ENCODE measurements at places on chromosomes 7 and 10. TPM values are rescaled to one million over a fixed set of nuclear protein-coding genes. Genes with fewer than 3 reads are reported as not detected.
A peak's percentile ranks its signal among the peaks of the same experiment; 100 is the strongest.

DNA sequence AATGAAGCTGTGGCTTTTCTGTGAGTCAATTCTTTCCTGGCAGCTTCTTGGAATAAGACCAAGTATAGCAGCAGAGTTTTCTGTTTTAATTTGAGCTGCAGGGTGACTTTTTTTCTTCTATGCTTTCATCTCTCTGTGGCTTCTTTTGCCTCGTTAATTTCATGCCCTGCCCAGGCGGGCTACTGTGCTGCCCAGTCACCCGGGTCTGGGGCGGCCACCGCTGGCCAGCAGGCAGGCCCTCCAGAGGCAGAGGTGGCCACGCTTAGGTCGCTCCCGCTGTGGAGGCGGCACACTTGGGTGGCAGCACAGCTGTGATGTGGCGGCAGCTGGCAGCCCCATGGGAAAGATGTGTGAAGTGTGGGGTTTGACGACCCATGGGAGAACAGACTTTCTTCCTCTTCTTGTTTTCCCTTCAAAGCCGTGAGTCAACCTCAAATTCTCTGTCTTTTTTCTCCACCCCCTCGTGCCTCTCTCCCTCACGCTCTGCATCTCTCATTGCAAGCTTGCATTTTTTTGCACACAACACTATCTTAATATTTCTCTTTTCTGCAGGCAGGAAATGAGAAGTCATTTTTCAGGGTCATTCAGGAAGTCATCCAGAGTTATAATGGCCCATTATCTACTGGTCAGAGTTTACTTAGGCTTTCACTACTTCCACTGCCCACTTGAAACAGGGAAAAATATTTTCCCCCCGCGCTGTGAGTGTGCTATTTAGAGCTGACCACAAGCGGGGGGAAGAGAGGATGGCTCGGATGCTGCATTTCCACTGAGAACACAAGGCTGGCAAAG, 67.8 kb downstream of the EGFR start:
- peak overlapping the region; percentile 73 for H3K27ac ChIP-seq
- no peaks in the 10 kb centered on the region for H3K36me3 ChIP-seq
- H3K4me3 ChIP-seq: peak overlapping the region; percentile 53
- no peaks in the 10 kb centered on the region for H3K27me3 ChIP-seq
- no peak for DNase-seq
- H3K4me1 ChIP-seq: peaks cover 32% of the 10 kb centered on the region

DNA sequence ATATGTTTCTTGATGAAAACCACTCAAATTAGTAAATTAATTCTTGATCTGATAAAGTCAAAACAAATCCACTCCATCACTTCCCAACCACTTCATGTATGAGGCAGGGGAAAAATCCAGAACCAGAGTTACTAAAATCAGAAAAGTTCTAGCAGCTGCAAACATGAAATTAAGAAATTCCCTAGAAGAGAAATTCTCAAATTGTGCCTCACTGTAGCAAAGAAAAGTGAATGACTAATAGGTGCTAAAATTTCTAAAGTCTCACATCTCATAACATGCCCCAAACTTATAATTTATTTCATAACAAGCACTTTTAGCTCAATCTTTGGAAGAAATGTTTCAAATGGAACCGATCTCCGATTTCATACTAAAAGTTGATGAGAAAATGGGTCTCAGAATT, 345.0 kb upstream of the AOAH start:
- DNase-seq: no peak
- H3K36me3 ChIP-seq: no peaks in the 10 kb centered on the region
- H3K4me3 ChIP-seq: no peak overlapping the region
- no peaks in the 10 kb centered on the region for H3K4me1 ChIP-seq
- no peaks in the 10 kb centered on the region for H3K27me3 ChIP-seq
- H3K27ac ChIP-seq: no peak overlapping the region

LRRN3 gene
- total RNA-seq: 1.7 TPM

CDC14C gene
- total RNA-seq: not detected

- DNase-seq: no peak
- H3K27me3 ChIP-seq: no peaks in the 10 kb centered on the region
- no peaks in the 10 kb centered on the region for H3K4me1 ChIP-seq
- no peak overlapping the region for H3K4me3 ChIP-seq
These were observed 502.1 kb downstream of the RPS24 start for GRCh38 chr10:78535716-78536218.

GRCh38 chr7:129713544-129713943, 102.0 kb downstream of the NRF1 start:
- peaks cover 82% of the 10 kb centered on the region for H3K36me3 ChIP-seq
- H3K4me1 ChIP-seq: no peaks in the 10 kb centered on the region
- no peak overlapping the region for H3K4me3 ChIP-seq

DNA sequence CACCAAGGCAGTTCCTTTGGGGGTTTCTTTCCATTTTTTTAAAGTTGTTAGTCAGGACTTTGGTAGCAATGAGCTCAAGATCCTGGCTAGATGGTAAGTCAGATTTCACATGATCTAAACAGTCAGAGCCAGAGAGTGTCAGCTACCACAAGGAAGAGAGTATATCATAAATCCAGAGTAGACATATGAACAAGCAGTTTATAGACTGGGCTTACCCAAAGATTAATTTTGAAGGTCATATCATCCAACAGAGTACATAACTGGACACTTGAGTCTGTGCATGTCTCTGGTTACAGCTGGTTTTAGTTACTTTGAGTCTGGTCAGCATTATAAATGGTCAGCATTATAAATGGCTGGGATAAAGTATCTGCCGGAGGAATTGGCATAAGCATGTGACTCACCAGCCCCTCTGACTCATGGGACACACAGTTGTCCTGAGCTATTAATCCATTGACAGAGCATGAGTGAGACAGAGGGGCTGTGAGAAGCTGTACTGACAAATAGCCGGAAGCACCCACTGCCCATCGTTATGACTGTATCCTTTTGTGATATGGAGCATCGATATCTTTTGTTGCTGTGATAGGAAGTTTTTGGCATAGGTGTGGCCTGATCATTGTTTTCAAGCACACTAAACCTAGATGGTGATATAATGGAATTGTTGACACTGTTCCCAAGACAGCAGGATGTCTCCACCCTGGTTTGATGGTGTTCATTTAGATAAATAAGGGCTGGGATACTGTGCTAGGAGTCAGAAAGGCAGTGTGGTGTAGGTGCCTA, 19.3 kb downstream of the PPP1R3C start:
- H3K27me3 ChIP-seq: no peaks in the 10 kb centered on the region
- peak; percentile 82 for DNase-seq
- no peaks in the 10 kb centered on the region for H3K36me3 ChIP-seq
- no peak overlapping the region for H3K4me3 ChIP-seq

DNA sequence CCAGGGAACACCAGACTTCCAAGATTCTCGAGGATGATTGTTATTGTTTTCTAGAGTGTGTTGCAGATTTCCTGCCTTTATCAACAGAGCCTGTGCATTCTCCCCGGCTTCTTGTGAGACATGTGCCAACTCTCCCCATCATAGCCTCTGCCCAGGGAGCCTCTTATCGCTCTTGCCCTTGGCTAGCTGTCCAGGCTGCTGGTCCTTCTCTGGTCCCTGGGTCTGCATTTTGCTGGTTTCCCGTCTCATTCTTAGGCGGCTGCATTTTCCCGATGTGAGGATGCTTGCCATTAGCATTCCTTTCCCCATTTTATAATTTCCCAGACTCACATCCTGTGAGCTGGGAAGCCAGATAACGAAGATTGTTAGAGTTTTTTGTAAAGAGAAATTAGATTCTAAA, 15.2 kb downstream of the SLC13A4 start:
- DNase-seq: no peak
- H3K27me3 ChIP-seq: no peaks in the 10 kb centered on the region
- no peak overlapping the region for H3K27ac ChIP-seq
- H3K36me3 ChIP-seq: no peaks in the 10 kb centered on the region

GRCh38 chr10:23412223-23412622, 26.7 kb upstream of the OTUD1 start:
- H3K36me3 ChIP-seq: no peaks in the 10 kb centered on the region
- H3K4me1 ChIP-seq: no peaks in the 10 kb centered on the region
- H3K4me3 ChIP-seq: no peak overlapping the region
- no peaks in the 10 kb centered on the region for H3K27me3 ChIP-seq
